ENCODE measurements at places on chromosomes 12 and 14.

- DNase-seq = no peak
Observed at GRCh38 chr12:106723416-106723815, 51.1 kb upstream of the RIC8B start.

- DNase-seq = no peak
Observed at GRCh38 chr14:92310776-92311375, 12.1 kb upstream of the SLC24A4 start.

- DNase-seq = no peak
Observed at GRCh38 chr14:99720941-99721791, 37.1 kb downstream of the CYP46A1 start.

DNA sequence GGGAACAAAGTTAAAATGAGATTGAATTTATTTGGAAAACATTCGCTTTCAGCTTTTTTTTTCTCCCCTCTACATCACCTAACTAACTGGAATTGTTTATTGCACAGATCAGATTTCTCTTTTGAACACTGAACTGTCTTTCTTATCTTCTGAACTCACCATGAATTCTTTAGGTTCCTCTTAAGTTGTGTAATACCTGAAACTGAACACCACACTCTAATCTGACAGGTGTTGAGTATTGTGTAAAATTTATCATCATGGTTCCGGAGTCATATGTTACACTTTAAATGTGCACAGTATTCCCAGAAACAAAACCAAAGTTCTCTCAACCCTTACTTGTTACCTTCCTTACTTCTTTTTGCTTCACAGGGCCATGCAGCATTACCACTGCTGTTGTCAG, 66.8 kb downstream of the TGFB3 start:
- no peak for DNase-seq

GRCh38 chr14:75752907-75753594, 92.0 kb downstream of the TTLL5 start:
- peak; percentile 15 for DNase-seq

- no peak for DNase-seq
Observed at GRCh38 chr12:121438905-121439304, 39.0 kb downstream of the RNF34 start.

- DNase-seq = no peak
Observed at GRCh38 chr12:80708259-80708974, 983 bp downstream of the MYF6 start.

DNA sequence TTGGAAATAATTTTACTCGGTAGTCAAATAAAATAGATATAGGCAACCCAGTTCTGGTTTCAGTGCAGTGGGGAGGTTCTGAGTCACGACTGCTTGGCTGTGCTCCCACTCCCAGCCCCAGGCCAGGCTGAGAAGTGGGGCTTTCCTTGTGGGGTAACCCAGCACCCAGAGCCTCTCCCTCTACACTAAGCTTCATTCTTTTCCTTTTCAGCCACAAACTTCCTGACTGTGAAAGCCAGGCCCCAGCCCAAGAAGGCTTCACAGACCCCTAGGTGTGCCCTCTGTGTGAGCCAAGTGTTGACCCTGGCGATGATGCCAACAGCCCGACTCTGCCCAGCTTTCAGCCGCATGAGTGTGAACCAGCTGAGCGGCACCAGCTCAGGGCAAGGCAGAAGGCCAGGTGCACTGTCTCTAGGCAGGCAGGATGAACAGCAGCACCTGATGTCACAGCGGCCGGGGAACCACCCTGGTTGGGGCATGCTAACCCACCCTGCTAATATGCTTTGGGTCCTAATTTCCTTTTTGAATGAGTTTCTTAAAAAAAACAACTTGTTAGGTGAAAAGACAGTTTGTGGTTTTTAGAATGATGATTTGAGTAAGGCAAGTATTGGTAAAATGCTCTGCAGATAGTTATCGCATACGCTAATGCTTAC, 42.2 kb upstream of the ATP23 start:
- DNase-seq = no peak

- DNase-seq = no peak
Observed at GRCh38 chr14:58243790-58244555, 670 bp upstream of the PSMA3 start.

GRCh38 chr14:70898111-70898745, 9.0 kb upstream of the PCNX1 start:
- no peak for DNase-seq

GRCh38 chr12:123721245-123721644, 9.1 kb downstream of the ATP6V0A2 start:
- no peak for DNase-seq

DNA sequence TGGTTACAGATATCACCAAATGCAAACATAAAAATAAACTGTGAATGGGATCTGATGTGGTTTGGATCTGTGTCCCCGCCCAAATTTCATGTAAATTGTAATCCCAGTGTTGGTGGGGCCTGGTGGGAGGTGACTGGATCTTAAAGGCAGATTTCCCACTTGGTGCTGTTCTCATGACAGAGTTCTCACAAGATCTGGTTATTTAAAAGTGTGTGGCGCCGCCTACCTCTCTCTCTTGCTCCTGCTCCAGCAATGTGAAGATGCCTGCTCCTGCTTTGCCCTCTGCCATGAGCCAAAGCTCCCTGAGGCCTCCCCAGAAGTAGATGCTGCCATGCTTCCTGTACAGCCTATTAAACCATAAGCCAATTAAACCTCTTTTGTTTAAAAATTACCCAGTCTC, 47.8 kb downstream of the SLC25A21 start:
- DNase-seq = no peak

DNA sequence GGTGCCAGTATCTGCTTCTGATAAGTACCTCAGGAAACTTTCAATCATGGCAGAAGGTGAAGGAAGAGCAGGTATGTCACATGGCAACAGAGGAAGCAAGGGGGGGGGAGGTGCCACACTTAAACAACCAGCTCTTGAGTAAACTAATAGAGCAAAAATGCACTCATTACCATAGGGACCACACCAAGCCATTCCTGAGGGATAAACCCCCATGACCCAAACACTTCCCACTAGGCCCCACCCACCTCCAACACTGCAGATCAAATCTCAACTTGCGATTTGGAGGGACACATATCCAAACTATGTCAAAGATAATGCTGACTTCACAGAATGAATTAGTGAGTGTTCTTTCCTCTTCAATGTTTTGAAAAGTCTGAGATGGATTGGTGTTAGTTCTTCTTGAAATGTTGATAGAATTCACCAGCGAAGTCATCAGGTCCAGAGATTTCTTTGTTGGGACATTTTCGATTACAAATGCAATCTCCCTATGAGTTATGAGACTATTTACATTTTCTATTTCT, 16.6 kb downstream of the TFCP2 start:
- no peak for DNase-seq

- no peak for DNase-seq
Observed at GRCh38 chr12:46468160-46468559, 95.6 kb upstream of the SLC38A2 start.

- DNase-seq = no peak
Observed at GRCh38 chr12:3605692-3606091, 114.7 kb downstream of the PRMT8 start.

GRCh38 chr12:111757361-111758119, 9.2 kb upstream of the ALDH2 start:
- no peak for DNase-seq

GRCh38 chr14:67694791-67695393, 672 bp downstream of the RDH11 start:
- DNase-seq = peak; percentile 44

GRCh38 chr14:68660495-68660894, 132.4 kb downstream of the ZFP36L1 start:
- no peak for DNase-seq

GRCh38 chr14:65001723-65002122, 15.0 kb downstream of the FNTB start:
- no peak for DNase-seq

DNA sequence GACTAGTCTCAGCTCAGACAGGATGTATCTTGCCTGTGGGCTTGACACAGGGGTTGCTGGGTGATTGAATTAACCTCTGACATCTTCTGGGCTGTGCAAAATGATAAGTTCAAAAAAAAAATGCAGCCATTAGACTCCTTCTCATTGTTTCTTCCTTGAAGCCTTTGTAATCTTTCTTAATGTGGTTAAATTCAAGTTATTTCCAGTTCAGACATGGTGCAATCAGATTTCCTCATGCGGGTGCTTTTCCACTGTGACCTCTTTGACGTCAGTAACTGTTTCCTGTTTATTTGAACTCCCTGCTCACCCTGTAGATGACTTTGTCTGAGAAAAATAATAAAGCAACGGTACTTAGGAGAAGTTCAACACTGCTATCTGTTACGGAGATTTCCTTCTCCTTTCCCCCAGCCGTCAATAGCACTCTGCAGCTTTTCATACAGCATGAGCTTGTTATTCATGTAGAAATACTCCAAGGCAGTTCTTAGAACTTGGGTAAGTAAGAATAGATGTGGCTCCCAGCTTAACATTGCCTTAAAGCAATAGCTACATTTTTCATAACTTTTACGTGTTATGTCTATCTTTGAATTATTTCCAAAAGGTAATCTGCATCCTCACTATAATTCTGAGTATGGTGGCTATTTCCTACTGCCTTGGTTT, 155.5 kb downstream of the PRKCH start:
- peak; percentile 56 for DNase-seq

DNA sequence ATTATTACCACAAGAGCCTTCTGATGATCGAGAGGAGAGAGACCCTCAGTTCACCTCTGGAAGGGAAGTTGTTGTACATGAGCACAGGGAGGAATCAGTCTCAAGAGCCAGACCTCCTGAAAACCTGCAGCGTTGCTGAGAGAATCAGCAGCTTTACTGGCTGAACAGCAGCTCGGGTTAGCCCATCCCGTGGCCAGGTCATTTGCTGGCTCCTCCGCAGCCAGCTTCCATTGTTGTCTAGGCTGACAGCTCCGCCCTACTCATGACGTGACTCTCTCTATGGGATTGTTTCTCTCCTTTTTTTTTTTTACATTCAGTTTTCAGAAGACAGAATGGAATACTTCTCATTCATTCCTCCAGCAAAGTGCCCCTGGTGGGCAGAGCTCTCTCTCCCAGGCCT, 69.9 kb downstream of the TGFB3 start:
- DNase-seq = no peak

DNA sequence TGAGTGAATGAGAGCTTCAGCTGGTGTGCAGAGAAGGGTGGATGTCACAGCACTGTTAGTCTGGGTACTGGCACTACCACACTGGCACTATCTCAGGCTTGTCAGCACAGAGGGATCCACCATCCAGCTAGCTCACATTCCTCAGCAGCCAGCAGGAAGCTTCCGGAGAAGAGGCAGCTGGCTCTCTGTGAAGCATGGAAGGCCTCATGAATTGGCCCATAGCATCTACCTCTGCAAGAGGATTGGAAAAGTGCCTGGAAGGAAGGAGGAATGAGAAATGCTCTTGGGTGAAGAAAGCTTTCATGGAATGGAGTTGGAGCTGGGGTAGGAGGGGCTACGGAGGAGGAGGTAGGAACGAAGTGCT, 9.9 kb downstream of the KRT83 start:
- no peak for DNase-seq

GRCh38 chr12:89181271-89181920, 170.9 kb downstream of the DUSP6 start:
- DNase-seq = peak; percentile 37

DNA sequence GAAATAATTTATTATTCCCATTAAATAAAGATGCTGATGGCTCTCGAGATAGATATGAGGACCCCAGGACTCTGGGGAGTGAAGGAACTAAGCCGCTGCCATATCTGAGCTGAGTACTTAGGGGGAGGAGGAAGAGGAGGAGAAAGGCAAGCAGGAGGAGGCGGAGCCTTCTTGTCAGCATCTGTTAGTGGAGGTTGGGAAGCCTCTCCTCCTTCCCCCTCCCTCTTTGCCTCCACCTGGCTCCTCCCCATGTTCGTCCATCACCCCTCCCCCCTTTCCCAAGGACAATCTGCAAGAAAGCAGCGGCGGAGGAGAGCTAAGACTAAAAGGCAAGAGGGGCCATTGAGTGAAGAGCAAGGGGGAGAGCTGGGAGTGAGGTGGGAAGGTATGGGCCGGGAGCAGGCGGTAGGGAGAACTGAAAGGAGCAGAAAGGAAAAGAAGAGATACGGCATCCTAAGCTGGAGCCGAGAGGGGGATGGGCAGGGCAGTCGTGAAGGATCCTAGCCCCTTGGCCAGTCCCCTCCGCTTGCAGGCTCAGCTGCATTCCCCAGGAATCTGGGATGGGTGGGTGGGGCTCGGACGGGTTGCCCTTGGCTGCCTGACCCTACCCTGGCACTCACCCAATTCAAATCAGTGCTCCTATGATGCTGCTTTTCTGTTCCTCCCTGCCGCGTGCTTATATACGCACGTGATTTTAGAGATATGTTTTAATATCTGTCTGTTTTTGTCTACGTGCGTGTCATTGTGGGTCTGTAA, at the start of gene PFKM:
PFKM (plus strand) TSS at position 287 of the 756 bp plus-strand sequence. CDS start 3,411 bp downstream, outside the sequence.
- DNase-seq = peak; percentile 63

- DNase-seq = no peak
Observed at GRCh38 chr12:76878099-76878898, 520 bp downstream of the CSRP2 start.

DNA sequence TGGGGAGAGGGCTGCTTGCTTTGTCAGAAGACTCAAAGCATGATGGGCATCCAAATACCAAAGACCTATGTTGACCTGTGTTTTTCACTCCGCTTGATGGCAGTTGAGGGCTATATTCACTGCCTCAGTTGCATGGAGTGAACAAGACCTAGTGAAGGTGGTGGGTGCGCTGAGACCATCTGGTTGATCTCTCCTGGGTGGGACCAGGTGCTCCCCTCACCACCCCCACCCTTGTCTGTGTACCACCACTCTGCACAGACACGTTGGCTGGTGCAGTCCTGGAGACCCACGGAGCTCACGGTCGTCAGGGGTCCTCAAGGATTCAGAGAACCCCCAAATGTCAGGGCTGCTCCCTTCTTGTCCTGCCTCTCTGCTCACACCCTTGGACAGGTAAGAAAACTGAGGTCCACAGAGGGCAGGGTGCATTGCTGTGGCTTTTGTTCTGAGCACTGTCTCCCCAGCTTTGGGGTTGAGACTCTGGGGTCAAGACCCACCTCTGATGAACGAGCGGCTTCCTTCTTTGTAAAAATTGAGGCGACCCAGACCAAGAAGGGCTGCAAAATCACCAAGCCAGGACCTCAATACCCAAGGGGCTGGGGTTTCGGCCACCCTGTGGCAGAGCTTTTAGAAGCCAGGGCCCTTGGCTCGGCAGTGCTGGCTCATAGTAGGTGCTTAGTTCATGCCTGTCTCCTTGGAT, 166.3 kb upstream of the RTL1 start:
- no peak for DNase-seq

GRCh38 chr12:57096099-57096572, 7.2 kb downstream of the NAB2 start:
- no peak for DNase-seq

- no peak for DNase-seq
Observed at GRCh38 chr12:38921025-38921677, 15.8 kb upstream of the CPNE8 start.

Measured in fibroblast of skin of left biceps (primary cell).